ENCODE measurements at places on chromosomes 2 and 18.

- DNase-seq: no peak
Observed at GRCh38 chr18:9771977-9772660, 64.0 kb downstream of the RAB31 start.

GRCh38 chr2:44930274-44931197, 11.0 kb upstream of the SIX3 start:
- DNase-seq: no peak

GRCh38 chr2:231627384-231628120, 34.9 kb downstream of the TEX44 start:
- DNase-seq: no peak

GRCh38 chr18:62285281-62285680, 39.8 kb upstream of the TNFRSF11A start:
- DNase-seq: no peak

DNA sequence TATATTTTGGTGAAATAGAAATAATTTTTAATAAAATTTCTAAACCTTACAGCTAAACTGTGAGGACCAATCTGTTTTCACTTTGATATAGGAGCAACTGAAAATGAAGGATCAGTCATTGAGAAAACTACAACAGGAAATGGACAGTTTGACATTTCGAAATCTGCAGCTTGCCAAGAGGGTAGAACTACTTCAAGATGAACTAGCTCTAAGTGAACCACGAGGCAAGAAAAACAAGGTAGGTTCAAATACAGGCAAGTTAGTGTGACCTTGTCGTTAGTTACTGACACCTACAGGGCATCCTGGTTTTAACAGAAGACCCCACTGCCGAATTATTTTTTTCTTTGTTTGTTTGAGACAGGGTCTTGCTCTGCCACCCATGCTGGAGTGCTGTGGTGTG, 75.5 kb upstream of the STON1 start:
- DNase-seq: no peak

- DNase-seq: no peak
Observed at GRCh38 chr2:64586883-64587481, 62.9 kb downstream of the AFTPH start.

DNA sequence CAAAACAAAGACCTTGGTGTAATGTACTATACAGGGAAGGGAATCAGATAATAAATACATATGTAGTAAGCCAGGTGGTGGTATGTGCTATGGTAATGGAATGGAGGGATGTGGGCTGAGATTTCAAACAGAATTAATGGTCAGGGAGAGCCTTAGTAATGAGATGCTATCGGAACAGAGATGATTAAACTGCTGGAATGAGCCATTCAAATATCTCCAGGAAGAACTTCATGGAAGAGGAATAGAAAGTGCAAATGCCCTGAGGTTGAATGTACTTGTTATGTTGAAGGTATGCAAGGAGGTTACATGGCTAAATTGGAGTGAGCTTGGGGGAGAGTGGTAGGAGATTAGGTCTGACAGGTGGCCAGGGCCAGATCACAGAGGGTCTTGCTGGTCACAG, 5.1 kb downstream of the SERPINB11 start:
- DNase-seq: no peak

GRCh38 chr2:183229386-183229785, 105.1 kb downstream of the NUP35 start:
- no peak for DNase-seq

DNA sequence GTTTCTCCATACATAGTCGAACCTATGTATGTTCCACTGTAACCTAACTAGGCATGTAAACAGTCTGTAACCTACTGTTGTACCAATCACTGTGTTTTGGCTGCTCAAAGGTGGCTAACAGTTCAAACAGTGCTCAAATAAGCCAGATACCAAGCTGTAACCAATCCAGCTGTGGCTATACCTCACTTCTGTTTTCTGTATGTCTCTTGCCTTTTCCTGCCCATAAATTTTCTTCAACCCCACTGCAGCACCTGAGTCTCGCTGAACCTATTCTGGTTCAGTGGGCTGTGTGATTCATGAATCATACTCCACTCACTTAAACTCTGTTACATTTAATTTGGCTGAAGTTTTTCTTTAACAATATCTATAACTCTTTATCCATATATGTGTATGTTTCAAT, 340.7 kb downstream of the LPIN1 start:
- no peak for DNase-seq

- DNase-seq: no peak
Observed at GRCh38 chr2:48449073-48449840, 80.7 kb upstream of the STON1 start.

GRCh38 chr2:55556809-55557208, 37.3 kb downstream of the CFAP36 start:
- DNase-seq: no peak

- DNase-seq: no peak
Observed at GRCh38 chr2:40725950-40726349, 274.1 kb upstream of the SLC8A1 start.

DNA sequence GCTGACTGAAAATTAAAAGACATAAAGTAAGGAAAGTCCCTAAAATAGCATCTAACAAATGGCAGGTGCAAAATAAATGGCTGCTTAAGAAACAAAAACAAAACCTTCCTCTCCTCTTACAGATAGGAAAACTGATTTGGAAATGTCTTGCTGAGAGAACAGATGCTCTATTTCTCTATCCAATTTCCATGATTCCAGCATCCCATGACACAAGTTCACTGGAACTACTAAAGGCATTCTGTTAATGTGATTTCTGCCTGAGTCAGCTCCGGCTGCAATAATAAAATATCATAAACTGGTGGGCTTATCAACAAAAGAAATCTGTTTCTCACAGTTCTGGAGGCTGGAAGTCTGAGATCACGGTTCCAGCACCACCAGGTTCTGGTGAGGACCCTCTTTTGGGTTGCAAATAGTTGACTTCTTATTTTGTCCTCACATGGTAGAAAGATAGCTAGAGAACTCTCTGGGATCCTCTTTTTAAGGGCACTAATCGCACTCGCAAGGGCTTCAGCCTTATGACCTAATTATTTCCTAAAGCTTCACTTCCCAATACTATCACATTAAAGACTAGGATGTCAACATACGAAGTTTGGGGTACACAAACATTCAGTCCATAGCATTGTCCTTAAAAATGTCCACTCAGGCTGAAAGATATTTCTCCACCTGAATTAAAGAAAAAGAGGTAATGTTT, 78.2 kb upstream of the GALNT3 start:
- DNase-seq: no peak

- DNase-seq: no peak
Observed at GRCh38 chr2:238401551-238401950, 25.2 kb upstream of the ASB1 start.

DNA sequence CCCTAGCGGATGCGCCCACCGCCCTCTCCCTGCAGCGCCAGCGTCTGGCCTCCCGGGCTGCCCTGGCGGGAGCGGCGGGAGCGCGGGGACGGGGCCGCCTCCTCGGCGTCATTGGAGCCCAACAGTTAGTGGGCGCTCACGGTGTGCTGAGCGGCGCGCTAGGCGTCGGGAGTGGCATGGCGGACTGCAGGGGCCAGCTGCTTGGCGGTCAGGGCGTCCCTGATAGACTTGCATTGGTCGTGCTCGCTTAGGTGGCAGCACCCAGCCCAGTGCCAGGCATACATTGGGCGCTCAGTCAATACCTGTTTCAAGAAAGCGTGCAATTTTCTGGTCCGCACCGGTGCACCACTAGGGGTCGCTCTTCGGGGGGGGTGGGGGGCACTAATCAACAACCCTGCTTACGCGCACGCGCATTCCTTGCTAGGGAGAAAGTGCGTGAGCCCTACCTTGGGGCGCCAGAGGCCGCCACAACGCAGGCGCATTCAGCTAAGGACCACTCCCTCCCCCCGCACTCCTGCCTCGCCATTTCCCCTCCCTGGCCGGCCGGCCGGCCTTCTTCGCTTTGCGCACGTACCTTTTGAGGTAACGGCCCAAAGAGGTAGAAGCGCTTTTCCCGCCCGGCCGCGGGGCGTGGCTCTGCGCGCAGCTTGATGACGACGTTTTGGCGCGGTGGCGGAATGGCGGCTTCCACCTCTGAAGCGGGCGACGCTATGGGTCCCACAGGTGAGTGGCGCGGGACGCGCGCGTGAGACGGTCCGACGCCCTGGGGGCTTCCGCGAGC, 411 bp upstream of the MZT2A start:
- DNase-seq: peak; percentile 95

DNA sequence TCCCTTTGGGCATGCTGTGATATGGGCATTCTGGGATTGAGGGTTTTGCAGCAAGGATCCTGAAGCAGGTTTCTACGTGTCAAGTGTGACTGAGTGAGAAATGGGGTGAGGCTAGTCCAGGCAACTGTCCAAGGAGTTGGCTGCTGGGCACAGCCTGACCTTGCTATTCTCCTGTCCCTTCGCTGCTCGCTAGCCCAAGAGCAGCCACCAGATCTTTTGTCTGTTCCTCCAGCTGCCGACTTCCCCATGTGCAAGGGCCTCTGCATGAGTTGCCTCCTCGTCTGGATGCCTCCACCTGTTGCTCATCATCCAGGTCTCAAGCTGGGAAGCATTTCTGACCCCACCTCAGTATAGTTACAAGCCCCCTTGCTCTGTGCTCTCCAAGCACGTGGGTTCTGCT, 71.1 kb downstream of the DYSF start:
- no peak for DNase-seq

DNA sequence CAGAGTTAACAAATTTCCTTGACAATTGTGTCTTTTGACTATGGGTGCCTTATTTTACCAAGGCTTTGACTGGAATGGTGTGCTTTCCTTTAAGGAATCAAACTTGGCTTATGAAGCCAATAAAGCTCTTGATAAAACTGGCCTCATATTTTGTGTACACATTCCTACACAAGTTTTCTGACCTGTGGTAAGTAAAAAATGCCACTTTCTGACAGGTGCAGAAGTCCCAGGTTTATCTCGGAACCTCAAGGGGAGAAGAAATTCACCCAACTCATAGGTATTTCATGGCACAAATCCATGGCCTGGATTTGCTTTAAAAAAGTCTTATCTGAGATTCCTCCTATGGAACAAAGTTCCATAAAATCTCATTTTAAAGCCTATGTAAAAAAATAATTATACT, 880.6 kb upstream of the LRATD1 start:
- no peak for DNase-seq

- DNase-seq: no peak
Observed at GRCh38 chr2:176681584-176682115, 412.4 kb downstream of the MTX2 start.

DNA sequence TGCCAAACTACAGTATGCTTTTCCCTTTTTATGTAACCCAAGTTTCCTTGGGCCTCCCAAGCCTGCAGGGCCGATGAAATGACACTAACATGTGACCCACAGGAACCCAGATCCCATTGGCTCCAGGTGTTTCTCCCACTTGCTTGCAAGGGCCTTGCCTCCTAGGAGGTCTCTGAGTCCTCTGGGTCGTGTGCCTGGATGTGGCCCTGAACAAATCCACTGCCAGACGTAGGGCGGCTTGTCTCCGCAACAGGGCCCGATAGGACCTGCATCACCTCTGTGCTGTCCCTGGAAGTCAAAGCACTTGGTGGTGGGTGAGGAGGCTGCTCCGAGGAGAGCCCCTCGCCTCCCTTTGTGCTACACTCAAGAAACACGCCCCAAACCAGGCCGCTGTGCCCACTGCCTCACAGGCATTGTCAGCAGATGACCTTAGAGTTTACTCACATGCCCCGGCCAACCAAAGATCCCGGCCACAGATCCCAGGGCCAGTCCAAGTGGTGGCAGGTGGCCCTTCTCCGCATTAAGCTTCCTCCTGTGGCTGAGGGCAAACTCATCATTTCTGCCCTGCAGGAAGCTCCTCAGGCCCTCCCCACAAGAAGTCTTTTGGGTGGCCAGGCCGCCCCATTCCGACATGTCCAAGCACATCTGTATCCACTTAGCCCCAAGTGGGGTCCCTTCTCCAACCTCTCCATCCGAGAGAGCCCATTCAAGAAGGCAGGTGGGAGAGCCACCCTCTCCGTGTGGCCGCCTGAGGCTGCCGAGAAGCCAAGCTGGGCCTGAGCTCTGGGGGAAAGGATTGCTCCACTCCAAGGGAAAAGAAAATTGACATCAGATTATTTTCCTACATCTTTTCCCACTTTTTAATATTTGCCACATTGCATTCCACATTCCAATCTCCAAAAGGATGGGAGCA, 76.7 kb downstream of the GFPT1 start:
- DNase-seq: no peak

DNA sequence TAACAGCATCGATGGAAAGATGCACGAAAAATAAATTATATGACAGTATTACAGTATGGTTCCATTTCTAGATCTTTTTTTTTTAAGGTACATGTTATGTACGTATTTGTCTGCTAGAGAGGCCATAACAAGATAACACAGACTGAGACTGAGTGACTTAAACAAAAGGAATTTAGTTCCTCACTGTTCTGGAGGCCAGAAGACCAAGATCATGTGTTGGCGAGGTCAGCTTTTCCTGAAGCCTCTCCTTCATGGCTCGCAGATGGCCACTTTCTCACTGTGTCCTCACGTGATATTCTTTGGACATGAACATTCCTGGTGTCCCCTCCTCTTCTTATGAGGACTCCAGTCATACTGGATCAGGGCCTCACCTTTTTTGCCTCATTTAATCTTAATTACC, 177.4 kb downstream of the CAPN13 start:
- no peak for DNase-seq

DNA sequence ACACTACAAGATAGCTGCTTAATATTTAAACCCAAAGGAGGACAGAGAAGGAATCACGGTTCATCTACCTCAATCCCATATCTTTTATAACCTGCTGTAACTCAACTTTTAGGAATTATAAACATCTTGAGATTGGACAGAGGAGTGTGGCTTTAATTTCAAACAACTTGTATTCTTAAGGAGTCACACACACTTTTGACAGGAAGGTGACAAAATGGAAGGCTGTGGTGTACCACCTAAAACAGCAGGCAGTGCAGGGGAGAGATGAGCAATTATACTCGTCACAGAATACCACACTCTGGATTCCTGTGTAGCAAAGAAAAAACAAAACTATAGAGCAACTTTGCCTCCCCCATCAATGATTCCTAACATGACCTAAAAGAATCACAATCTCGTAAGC, 194.8 kb downstream of the ZEB2 start:
- DNase-seq: no peak

DNA sequence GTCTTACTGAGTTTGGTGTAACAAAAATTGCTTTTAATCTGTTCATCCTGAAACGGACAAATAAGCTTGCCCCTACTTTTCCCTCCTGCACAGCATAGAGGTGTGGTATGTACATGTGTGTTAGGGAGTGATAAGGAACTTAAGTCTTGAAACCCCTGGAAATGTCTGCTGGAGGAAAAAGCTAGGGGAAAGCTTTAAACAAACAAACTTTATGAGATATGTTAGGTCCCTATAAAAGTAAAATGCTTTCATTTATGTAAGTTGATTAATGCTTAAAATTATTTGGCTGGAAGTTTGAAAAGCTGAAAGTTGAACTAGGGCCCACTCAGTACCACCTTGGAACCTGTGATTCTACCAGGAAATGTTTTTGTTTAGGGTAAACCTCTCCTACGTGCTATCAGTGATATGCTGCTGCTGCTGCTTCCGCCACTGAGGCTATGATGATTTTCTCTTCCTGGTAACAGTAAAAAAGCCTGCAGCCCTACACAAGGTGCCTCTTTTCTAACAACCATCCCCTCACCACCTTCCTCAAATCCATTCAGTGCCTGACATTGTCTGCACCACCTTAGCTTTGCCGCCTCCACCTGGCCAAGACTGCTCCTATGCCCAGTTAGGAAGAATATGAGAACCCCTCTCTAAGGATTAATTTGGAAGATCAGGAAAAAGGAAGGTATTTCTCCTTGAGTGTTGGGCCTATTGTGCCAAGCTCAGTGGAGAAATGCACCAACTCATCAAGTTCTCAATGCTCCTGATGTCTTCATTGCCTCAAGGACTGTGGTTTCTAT, 2.5 kb upstream of the YES1 start:
- no peak for DNase-seq
